Activated naive CD4-positive, alpha-beta T cell (primary cell): ENCODE measurements at places on chromosomes 1 and 21.

DNA sequence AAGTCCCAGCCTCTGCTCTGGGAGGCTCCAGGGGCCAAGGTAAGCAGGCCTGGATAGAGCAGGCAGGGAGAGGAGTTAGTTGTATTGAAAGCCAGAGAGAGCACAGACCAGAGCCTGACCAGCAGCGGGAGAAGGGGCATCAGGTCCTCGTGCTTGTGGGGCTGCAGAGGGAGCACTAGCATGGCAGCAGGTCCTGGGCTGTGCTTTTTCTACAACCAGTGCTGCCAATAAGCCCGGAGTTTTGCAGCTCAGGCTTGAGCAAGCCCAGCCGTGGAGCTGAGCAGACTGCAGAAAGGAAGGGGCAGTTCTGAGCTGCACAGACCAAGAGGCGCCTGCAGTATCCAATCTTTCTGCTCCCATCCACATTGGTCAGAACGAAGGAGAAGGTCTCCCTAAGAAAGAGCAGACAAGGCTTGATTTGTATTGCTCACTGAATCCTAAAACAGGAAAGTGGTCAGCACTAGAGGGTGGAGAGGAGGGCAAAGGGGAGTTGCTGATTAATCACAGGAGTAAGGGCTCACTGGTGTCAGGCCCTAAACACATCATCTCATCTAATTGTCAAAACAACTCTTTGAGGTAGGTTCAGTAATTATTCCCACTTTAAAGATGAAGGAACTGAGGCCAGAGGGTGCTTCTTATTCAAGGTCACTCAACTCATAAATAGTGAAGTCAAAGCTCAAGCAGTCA, 2.7 kb downstream of the DENND2D start:
- no peak for DNase-seq

DNA sequence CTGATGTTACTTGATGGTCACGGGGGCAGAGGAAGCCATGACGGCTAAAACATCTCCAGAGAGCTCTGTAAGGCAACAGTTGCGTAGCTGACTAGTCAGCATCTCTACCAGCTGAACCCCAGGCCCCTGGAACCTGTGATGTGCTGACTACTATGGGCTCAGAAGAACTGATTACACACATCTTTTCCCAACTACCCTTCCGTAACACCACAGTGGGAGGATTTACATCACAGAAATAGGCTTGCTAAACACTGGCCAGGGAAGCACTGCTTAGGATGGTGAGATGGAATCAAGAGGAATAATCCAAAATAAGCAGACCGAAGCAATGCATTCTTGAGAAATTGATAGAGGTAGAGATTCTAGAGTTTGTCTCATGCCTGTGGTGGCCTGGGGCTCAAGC, 122.5 kb downstream of the SMYD2 start:
- no peak for DNase-seq

GRCh38 chr21:33255404-33255803, 10.8 kb upstream of the IL10RB start:
- DNase-seq, result no peak

DNA sequence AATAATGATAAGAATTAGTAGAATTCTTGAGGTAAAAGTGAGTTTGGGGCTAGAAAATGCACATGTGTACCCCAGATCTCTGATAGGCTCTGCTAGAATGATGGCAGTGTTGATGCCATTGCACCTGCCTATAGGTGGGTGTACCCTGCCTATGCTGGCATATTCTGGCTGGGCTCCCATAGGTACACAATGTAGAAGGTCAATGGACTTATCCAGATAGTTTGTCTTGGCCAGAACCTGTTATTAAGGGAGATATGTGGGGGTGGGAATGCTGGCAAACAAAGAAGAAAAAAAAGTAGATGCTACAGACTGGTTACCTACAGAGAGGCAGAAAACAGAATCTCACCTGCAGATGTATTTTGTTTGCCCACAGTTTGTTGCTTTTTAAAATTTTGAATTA, 14.1 kb upstream of the KLHDC8A start:
- DNase-seq, result no peak

- no peak for DNase-seq
Observed at GRCh38 chr1:67314696-67315095, 7.0 kb downstream of the IL12RB2 start.

GRCh38 chr1:54009406-54009805, 8.6 kb downstream of the LDLRAD1 start:
- DNase-seq, result no peak

- DNase-seq, result no peak
Observed at GRCh38 chr1:14777516-14778506, 179.3 kb downstream of the KAZN start.

DNA sequence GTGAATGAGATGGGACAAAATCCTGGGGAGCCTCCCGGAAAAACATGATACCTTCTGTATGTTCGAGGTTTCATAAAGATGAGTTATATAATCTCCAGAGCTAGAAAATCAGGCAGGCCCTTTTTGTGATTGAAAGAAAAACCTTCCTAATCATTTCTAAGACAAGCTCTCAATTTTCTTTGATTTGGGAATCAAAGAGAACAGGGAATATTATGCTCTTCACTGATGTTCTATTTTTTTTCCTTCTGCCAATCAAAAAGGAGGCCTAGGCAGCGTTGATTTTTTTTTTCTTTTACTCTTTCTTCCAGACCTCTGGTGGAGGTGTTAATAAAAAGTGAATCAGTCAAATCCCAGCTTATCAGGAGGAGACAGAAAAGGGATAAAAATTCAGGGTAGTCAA, 34.5 kb downstream of the DIRAS3 start:
- no peak for DNase-seq

GRCh38 chr21:38992737-38993136, 187.0 kb downstream of the ETS2 start:
- DNase-seq, result no peak
